ENCODE measurements at places on chromosomes 7 and 10.

DNA sequence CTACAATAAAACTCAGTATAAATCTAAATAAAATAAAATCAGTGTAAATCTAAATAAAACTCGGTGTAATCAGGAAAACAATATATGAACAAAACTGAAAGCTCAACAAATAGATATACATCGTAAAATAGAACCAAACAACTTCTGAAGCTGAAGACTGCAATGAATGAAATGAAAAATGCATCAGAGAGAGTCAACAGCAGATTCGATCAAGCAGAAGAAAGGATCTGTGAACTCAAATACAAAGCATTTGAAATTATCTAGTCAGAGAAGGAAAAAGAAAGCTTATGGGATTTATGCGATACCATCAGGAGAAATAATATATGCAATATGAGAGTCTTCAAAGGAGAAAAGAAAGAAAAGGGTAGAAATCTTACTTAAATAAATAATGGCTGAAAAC lies 255.0 kb downstream of the BICC1 start:
- DNase-seq, result no peak

- no peak for DNase-seq
Observed at GRCh38 chr10:88089498-88089897, 226.1 kb downstream of the PTEN start.

- DNase-seq, result peak; percentile 75
Observed at GRCh38 chr7:76282344-76283253, 19.9 kb upstream of the HSPB1 start.

DNA sequence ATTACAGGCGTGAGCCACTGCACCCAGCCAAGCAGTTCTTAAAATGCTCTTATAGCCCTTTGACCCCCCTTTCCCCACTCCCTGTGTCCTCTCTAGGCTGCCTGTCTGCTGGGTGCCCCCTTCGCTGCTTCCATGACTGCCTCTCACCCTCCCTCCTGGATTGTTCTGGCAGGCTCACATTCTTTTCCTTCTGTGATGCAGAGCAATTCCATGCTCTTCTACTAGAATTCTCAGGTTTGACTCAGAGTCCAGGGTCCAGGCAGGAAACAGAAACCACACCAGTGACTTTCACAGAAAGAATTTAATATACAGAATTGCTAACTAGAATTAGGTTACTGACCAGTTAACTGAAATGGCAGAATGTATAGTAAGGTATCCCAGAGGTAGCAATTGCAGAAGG lies 244.8 kb downstream of the BAMBI start:
- no peak for DNase-seq

GRCh38 chr10:105952153-105952552 lies 1212.4 kb downstream of the SORCS1 start:
- peak; percentile 16 for DNase-seq

GRCh38 chr10:126122881-126123280 lies 226.5 kb downstream of the FANK1 start:
- no peak for DNase-seq

DNA sequence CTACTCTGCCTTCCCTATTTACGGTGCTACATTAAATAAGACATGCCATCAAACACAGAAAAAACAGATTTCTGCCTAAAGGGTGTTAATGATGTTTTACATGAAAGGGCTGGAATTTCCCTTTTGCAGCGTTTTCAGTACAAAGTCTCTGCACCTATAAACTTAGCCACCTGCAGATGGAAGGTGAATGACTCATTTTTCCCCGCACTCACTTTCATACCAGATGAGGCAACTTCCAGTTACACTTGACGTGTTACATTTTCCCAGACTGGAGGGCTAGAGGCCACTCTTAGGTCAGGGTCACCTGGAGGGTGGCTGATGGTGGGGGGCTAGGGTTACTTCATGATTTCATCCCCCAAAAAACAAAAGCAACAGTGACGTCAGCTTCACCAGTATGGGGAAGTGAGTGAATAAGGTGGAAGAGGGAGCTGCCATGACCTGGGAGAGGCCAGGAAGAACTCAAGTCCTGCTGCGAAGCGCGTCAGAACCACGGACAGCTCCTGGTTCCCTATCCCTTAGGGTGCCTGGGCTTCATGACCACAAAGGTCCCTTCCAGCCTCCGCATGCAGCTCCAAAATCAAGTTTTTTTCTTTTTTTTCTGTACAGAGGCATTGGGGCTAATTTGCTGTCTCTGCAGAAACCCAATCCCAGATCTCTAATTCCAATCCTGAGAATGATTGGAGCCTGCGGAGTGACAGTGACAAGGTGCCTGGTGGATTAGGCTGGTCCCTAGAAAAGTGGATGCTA lies 94.0 kb downstream of the ADARB2 start:
- DNase-seq, result peak; percentile 91

GRCh38 chr10:9291081-9291480 lies 1236.6 kb downstream of the GATA3 start:
- no peak for DNase-seq

GRCh38 chr10:14092799-14093198 lies 237.9 kb downstream of the FRMD4A start:
- peak; percentile 21 for DNase-seq

GRCh38 chr10:122426829-122427228 lies 27.6 kb upstream of the ARMS2 start:
- peak; percentile 15 for DNase-seq

- DNase-seq, result peak; percentile 6
Observed at GRCh38 chr10:59135275-59135674, 41.2 kb upstream of the PHYHIPL start.

GRCh38 chr10:121305066-121305465 lies 293.2 kb downstream of the FGFR2 start:
- no peak for DNase-seq

GRCh38 chr7:12054830-12055229 lies 156.3 kb upstream of the TMEM106B start:
- no peak for DNase-seq

GRCh38 chr10:65898055-65898454 lies 1027.8 kb upstream of the LRRTM3 start:
- no peak for DNase-seq

GRCh38 chr10:69716711-69717560 lies 84.8 kb upstream of the COL13A1 start:
- DNase-seq, result peak; percentile 75

DNA sequence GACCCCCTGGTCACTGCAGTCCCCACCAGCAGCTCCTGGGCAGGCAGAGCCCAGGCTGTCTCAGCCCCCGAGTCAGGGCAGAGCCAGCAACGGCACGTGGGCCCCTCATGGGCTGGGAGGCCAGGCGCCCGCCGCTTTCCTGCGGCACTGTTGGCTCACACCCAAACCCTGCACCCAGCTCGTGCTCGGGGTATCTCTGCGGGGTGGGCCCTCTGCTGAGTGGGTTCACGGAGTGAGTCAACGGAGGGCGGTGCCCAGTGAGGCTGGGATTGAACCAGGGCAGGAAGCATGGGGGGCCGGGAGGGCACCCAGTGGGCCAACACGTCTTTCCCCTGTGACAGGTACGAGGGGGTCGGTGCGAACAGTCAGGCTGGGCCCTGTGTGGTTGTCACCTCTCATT lies 28.9 kb downstream of the ADAP1 start:
- DNase-seq, result no peak

GRCh38 chr7:81053623-81054022 lies 134.8 kb upstream of the SEMA3C start:
- no peak for DNase-seq

DNA sequence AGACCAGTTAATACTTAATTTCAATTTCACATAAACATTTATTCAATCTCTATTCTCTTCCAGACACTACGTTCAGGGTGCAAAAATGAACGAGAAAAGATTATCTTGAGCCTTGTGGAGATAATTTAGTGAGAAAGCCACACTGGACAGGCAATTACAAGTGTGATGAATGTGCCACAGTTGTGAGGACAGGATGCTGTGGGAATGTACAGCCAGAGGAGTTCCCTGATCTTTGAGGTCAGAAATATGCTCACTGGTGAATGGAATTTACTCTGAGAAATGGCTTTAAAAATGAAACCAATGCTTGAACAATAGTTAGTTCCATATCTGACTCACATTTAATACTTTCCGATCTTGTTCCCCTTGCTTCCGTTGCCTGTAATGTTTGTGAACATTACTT lies 864.8 kb downstream of the GATA3 start:
- DNase-seq, result no peak

GRCh38 chr10:128111696-128112095 lies 14.5 kb downstream of the MKI67 start:
- no peak for DNase-seq

DNA sequence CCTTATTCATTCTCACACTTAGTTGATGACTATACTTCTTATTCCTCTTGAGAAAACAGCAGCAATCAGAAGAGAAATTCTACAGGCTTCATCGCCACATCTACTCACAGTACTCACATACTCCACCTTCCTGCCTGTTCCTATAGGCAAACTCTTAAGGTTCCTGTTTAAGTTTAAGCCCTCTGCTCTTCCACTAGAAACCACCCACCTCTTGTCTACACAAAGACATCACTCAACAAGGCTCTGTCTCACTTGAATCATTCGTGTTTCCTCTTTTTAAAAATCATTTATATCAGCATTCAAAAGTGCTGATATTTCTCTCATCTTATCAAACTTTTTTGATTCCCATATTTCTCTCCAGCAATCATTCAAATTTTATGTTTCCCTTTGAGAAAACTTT lies 85.5 kb upstream of the ADO start:
- DNase-seq, result no peak

- DNase-seq, result no peak
Observed at GRCh38 chr7:139995017-139995915, 67.5 kb downstream of the PARP12 start.

All from nephron progenitor cell (in vitro differentiated cells).